ENCODE measurements at places on chromosomes 13 and 19.

DNA sequence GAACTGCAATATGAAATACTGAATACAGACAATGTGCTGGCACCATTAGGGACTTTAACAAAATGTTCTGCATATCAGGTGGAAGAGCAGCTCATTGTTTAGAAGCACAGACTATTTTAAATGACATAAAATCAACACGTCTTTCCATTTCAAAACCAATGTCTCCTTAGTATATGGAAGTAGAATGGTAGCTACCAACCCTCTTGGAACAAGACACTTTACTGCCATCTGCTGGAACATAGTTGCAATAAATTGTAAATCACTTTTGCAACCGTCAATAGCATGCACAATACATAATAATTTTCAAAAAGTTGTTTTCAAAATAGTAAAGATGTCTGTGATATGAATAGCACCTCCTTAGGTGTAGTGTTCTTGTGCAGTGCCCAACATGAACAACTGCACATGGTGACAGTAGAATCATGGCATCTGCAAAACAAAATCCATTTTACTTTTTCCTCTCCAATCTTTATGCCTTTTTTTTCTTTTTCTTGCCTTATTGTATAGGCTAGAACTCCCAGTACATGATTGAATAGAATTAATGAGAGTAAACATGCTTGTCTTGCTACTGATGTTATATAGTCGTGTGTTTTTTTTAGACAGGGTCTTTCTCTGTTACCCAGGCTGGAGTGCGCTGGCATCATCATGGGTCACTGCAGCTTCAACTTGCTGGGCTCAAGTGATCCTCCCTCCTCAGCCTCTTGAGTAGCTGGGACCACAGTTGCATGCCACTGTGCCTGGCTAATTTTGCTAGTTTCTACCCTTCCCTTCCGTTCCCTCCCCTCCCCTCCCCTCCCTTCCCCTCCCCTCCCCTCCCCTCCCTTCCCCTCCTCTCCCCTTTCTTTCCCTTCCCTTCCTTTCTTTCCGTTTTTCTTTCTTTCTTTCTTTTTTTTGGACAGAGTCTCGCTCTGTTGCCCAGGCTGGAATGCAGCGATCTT, 7.8 kb upstream of the LYPD5 start:
- no peak for DNase-seq

DNA sequence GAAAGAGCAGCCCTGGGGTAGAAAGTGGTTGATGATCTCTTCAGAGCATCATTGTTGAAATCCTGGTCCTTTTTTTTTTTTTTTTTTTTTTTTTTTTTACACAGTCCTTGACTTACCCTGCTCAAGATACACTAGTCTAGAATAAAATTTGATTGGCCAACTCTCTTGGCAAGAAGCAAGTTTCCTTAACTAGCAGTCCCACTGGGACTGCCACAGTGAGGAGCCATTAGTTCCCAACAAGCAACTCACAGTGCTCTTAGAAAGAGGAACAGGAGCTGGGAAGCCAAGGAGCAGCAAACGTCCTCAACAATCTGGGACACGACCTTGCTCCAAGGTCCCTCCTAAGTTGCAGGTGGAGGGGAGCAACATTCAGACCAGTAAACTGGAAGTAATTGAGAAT, 47.9 kb upstream of the INTS6 start:
- DNase-seq, result no peak

GRCh38 chr19:6773323-6773931, 919 bp downstream of the VAV1 start:
- peak; percentile 11 for DNase-seq

DNA sequence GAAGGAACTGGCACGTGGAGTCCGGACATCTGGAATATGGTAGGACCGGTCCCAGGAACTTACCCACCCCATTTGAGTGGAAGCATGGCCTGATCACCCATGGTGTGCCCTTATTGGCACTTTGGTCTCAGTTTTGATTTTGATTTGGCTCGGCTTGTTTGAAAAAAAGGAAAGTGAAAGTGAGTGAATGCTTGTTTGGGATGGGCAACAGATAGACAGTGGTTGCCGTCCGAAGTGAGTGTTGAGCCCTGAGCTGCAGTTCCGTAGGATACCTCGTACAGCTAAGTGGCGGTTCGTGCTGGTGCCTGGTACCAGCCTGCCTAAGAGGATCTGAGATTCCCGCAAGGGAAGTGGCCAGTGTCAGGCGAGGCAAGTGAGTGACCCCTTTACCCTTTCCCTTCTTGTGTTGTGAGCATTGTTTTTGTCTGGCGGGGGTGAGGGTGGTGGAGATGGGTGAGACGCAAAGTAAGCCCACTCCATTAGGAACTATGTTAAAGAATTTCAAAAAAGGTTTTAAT, 605.8 kb downstream of the UQCRFS1 start:
- no peak for DNase-seq

DNA sequence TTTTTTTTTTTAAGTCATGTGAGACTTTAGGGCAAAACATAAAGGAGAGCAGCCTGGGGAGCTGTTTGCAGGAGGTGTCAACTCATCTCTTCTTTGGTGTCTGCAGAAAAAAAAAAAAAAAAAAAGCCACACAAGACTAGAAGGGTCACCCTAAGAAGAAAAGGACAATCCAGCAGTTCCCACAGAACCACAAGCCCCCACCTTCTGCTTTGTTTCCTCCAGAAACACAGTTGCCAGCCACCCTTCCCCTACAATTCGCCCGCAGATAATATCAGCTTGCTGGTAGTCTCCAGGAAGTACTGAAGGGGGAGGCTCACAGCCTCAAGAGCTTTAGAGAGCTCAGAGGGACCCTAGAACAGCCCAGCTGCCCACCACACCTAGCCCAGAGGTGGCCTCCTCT, 22.3 kb upstream of the ZBTB7A start:
- DNase-seq, result no peak

- DNase-seq, result no peak
Measured at GRCh38 chr19:16112778-16113177, 1.1 kb downstream of the RAB8A start.

DNA sequence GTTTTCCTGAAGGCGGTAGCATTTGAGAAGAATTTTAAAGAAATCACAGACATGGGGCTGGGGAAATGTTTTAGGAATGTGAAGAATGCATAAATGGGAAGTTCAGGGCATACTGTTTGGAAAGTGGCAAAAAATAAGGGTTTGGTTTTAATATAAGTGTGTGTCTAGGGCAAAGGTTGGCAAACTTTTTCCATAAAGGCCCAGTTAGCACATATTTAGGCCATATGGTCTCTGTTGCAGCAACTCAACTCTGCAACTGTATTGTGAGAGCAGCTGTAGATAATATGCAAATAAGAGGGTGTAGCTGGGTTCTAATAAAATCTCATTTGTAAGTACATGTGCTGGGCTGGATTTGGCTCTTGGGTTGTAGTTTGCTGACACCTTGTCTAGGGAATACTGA, 521.9 kb downstream of the DIAPH3 start:
- no peak for DNase-seq

DNA sequence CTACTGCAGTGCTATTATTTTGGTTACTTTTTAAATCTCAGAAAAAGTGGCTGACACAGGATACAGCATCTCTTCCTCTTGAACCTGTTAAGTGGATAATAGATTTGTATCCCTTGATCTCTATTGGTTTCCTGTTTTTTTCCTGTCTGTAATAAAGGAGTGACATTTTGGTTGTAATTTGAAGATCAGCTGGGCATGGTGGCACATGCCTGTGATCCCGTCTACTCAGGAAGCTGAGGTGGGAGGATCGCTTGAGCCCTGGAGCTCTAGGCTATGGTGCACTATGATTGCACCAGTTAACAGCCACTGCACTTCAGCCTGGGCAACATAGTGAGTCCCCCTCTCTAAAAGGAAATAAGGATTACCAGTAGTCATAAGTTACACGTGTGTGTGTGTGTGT, 46.8 kb downstream of the METTL21C start:
- no peak for DNase-seq

- no peak for DNase-seq
Measured at GRCh38 chr19:5621311-5621944, 1.1 kb downstream of the SAFB2 start.

Measured in stimulated activated CD4-positive, alpha-beta T cell treated with anti-CD3 and anti-CD28 coated beads, TNF-alpha, amount 100 ng/mL, for 24 hours (primary cell).